Gastroesophageal sphincter (tissue), 4 donors: ENCODE measurements at places on chromosomes 2 and 18.

GRCh38 chr2:235553291-235553690 is 59.4 kb downstream of the AGAP1 start:
- ATAC-seq, result no peak

DNA sequence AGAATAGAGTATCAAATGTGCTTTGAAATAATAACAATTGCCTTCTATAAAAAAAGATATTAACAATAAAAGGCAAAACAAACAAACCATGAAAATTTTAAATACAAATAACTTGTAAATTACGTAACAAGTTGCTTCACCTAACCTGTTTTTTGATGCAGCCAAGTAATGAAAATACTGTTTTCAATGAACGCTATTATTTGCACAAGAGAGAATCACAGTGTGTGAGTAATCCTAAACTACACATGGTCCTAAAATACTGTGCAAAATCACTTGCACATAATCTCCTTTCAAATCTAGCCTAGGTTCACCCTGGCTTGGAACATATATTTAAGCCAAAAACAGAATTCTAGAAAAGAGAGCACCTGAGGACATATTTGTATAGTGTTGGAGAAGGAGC is 98.9 kb downstream of the CCDC148 start:
- no peak for ATAC-seq

DNA sequence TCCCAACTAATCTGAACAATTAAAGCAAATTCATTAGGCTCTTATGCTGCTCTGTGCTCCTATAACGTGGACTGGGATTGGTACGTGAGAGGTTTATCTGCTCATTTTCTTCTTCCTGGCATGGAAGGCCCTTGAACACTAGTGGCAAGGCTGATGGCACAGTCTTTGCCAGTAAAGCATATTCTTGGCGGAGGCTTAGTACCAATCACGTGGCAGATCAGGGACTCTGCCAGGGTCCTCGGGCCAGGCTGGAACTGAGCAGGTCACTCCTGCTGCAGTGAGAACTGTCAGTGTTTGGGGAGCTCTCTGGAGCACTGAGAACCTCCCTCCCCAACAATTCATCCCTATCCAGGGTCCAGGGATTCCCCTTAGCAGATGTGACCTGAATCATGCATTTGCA is 3.7 kb upstream of the ALPK2 start:
- no peak for ATAC-seq

DNA sequence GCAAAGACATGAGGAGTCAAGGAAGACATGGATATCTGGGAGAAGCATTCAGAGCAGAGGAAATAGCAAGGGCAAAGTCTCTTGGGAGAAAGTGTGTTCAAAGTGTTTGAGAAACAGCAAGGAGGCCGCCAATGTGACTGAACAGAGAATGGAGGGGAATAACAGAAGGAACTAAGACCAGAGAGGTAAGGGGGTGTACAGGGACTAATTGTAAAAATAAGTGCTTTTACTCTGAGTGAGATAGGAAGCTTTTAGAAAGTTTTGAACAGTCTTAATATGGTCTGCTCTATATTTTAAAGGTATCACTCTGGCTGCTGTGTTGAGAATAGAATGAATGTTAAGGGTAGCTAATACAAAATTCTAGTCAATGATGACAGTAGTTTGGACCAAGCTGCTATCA is 6.8 kb upstream of the CREB1 start:
- no peak for ATAC-seq

GRCh38 chr18:24368749-24369148 is 28.9 kb downstream of the OSBPL1A start:
- ATAC-seq, result no peak

GRCh38 chr2:193251909-193252308 is 1057.2 kb upstream of the TMEFF2 start:
- ATAC-seq, result no peak

DNA sequence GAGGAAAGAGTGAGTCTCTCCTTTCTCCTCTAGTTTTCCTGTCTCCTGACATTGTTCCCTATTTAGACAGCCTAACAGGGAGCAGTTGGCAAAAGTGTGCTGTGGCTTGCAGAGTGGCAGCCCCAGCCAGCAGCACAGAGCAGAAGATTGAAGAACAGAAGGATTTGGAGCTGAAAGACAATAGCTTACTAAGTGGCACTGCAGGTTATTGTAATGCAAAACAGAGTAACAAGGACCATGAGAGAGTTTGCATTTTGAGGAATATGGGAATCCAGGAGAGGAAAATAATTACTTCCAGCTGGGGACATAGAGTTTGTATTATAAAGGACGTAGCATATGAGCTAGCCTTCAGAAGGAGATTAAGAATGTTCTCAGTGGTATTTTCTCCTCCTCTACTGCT is 342.4 kb downstream of the AKAIN1 start:
- no peak for ATAC-seq

GRCh38 chr2:43890855-43891254 is 52.1 kb downstream of the ABCG8 start:
- ATAC-seq, result no peak
